ENCODE measurements at places on chromosomes 3 and 15. TPM values are rescaled to one million over a fixed set of nuclear protein-coding genes. Genes with fewer than 3 reads are reported as not detected.

Gene PIERCE2
- 12.2 TPM for polyA plus RNA-seq

Gene CCR3
- not detected for polyA plus RNA-seq

Gene NR2F2
- polyA plus RNA-seq: 39.7 TPM

Gene SNX22
- polyA plus RNA-seq: 3.1 TPM

Gene SLC12A1
- polyA plus RNA-seq: not detected

Gene MYL3
- polyA plus RNA-seq: 6.8 TPM

Gene GUCA1C
- polyA plus RNA-seq: 0.45 TPM

Gene TJP1
- 12.3 TPM for polyA plus RNA-seq
